ENCODE measurements at places on chromosomes 3 and 15.

GRCh38 chr15:101020945-101021344, 101.8 kb downstream of the LRRK1 start:
- DNase-seq, result no peak

- no peak for DNase-seq
Measured at GRCh38 chr3:146162561-146162960, 1.6 kb upstream of the PLOD2 start.

- no peak for DNase-seq
Measured at GRCh38 chr15:66698318-66698961, 3.6 kb upstream of the SMAD6 start.

GRCh38 chr15:34609102-34610057, 25.9 kb upstream of the GOLGA8B start:
- no peak for DNase-seq

DNA sequence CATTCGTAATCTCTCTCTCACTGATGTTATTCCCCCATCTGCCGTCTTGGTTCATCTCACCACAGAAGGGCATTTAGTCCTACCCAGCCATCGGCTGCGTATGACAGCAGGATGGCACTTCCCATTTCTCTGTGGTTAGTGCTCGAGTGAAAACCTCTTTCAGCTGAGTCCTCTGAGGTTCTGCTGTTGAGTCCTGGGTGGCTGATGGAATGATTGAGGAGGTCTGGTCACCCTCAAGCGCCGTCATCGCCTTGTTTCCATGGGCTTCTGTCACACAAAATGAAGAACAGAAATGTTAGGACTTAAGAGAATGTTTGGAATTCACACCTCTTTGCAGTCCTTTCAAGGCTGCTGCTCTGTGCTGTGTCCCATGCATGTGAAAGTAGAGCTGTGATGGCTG, 9.4 kb upstream of the SACM1L start:
- no peak for DNase-seq
